Neural cell (in vitro differentiated cells): ENCODE measurements at places on chromosomes 1 and 21. TPM values are rescaled to one million over a fixed set of nuclear protein-coding genes. Genes with fewer than 3 reads are reported as not detected.

The MMEL1 gene
- 5.2 TPM in 1 of 2 replicates, not detected in the other for polyA plus RNA-seq

The INSRR gene
- 2.7 and 3.0 TPM in 2 replicates for polyA plus RNA-seq

The ARHGAP30 gene
- polyA plus RNA-seq: not detected in 2 replicates

The ALPL gene
- 0.42 and 3.4 TPM in 2 replicates for polyA plus RNA-seq

The NBPF8 gene
- polyA plus RNA-seq: 44.1 and 47.4 TPM in 2 replicates

The AIM2 gene
- polyA plus RNA-seq: 11.1 and 11.5 TPM in 2 replicates

The PLEKHN1 gene
- 0.28 and 1.1 TPM in 2 replicates for polyA plus RNA-seq

The KRTAP12-2 gene
- not detected in 2 replicates for polyA plus RNA-seq

The VWA5B1 gene
- polyA plus RNA-seq: 0.27 and 0.82 TPM in 2 replicates

The SPRR2E gene
- not detected in 2 replicates for polyA plus RNA-seq
